ENCODE measurements at places on chromosomes 6 and 20.

DNA sequence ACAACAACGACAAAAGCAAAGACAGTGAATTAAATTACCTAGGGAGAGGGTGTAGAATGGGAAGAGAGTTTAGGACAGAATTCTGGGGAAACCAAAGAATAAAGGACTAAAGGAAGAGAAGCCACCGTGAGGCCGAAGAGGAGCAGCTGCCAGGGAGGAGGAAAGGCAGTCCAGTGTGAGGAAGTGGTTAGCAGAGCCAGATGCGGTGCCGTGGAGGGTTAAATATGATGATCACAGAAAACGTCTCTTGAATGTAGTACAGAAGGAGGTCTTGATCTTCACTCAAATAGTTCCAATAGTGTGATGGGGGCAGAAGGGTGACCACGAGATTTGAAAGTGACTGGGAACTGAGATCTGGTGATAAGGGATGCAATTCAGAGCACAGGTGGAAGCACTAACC is 67.7 kb downstream of the TMEM244 start:
- no peak for DNase-seq

- no peak for DNase-seq
Measured at GRCh38 chr6:54191461-54191860, 80.2 kb downstream of the MLIP start.

DNA sequence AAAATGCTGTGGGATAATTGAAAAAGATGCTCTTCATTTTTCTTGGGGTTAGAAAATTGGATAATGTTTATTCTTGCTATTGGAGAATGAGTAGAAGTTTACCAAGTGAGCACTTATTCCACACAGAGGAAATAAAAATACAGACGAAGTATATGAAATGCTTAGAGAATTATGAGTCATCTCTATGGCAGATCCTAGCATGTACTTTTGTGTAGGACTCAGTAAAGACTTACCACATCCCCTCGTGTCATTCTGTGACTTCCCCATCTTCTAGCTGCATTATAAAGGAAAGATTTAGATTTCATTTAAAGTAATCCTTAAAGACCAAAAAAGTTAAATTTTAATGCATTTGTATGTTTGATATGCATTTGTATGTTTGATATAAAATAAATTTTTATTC is 685.6 kb downstream of the TBC1D32 start:
- DNase-seq = no peak

- no peak for DNase-seq
Measured at GRCh38 chr6:108697561-108698161, 136.9 kb downstream of the FOXO3 start.

DNA sequence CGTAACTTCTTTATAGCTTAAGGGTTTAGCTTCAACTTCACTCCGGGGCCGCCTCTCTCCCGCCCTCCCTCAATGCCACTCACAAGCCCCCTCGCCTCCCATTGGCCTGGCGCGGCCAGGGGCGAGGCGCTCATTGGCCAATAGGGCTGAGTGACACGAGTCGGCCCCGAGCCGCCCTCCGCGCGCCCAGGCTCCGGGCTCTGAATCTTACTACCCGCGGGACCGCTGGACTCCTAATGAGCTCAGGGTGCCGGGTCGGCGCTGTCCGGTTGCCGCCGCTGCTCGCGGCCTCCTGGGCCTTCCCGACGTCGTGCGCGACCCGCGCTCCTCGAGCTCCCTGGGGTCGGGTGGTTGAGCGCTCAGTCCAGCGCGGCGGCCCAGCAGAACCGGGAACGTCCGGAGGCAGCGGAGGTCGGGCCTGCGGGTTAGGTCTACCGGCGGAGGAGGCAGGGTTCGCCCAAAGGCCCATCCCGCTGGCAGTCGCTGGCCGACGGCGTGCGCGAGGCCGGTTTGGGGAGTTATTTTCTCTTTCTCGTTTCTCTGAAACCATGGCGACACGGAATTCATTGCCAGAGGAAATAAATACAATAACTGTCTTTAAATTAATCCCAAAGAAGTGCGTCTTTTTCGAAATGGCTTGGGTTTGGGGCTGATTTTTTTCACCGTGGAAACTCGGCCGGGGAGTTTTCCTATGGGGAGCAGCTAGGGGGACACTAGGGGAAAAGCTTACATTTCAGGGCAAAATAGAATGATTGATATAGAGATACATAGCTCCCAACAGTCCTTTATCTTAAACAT is at the start of gene SIM1:
TSS of gene SIM1 (minus strand) at position 19 of the 798 bp plus-strand sequence. CDS start 1,453 bp downstream, outside the sequence.
- DNase-seq = no peak

DNA sequence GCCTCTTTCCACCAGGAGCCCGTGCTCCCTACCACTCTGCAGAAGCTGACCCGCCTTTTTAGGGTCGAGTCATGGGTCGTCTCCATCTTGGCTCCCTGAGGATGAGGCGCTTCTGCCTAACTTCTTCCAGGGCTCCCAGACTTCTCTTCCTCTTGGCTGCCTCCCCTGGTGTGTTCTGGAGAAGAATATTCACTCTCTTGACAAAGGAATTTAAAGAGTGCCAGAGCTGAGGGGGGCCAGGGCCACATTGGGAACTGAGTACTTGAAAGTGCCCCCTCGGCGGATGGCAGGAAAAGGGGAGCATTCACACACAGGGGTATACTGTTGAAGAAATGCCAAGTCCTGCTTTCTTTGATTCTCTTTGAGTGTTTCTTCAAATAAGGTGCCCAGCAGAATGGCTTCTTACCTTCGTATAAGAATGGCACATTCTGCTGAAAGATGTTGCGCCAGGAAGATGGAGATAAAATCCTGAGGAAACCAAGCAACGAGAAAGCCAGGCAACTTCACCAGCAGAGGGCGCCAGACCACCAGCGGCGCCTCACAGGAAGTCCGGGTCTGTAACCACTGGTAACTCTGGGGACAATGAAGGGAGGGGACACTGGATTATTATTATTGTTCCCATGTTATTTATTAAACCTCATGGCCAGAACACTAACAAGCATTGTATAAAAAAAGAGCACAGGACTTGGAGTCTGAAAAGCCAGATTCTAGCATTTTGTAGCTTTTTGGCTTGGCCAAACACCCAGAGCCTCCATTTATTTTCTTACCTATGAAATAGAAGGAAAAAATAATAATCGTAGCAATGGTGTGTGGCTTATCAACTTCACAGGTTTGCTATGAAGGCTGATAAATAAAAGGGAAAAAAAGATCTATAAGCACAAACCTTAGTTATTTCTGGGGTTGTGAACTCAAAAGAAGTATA is 176.7 kb downstream of the HACE1 start:
- DNase-seq = no peak

GRCh38 chr6:148501178-148501590 is 158.5 kb downstream of the SASH1 start:
- DNase-seq = no peak

DNA sequence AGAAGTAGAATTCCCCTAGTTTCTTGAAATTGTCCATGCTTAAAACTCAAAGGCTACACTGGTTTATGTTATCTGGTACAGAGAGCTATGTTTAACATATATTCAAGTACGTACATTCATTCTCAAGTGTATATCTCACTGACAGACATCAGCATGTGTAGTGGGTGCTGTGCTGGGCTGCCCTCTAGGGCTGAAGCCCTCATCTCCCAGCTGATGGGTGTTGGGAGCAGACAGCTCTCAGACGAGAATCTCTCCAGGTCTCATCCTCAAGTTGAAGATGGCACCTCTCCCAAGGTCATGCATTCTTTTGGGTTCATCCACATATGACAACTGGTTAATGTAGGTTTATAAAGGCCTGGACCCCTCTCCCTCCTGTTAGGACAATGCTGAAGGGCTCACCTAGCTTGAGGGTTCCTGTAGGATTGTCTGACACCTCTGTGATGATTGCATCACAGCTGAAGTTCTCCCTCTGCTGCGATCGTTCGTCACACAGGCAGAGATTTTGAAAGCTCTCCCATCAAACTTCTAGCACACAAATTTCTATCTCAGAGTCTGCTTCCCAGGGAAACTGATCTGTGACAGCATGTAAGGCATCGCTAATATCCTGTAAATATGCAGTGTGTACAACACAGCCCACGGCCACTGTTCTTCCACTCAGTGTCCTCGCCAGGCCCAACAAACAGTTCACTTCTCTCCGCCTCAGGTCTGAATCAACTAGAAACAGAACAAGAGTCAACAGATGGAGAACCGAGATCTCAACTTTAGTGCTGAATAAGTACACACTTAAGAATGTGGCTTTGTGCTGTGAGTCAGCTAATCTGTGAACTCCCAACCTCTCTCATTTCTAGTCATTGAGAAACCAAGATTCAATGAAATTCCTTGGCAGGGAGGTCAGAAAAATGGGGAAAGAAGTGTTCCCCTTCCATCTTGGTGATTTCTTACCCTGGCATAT is 43.2 kb downstream of the PREP start:
- DNase-seq = no peak

GRCh38 chr20:56689852-56690485 is 60.9 kb downstream of the TFAP2C start:
- no peak for DNase-seq

DNA sequence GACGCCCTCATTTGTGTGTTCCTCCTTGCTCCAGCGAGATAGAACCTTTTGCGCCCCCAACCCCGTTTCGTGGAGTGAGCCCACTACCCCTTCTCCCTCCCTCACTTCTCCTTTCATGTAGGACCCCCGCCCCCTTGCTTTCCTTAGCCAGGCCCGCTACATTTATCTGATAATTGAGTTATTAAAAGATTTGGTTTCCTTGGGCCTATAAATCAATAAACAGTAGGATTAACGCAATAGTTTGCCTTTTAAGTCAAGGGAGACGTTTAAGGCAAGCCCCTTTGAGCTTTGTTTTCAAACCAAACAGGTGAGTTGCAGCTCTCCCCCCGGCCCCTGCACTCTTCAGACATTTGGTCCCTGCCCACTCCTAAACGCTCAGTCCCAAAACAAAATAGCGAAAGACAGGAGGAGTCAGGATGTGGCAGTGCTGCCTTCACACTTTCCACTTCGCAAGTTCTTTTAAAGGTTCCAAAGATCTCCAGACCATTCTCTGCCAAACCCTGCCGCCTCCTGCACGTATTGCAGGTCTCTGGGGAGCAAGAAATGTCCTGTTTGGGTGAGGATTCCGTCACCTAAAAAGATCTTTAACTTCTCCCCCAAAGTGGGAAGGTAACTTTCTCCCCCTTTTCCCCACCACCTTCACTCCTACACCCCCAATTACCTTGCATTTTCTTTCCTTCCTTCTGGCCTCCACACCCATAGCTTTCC is 27.6 kb downstream of the TFAP2B start:
- no peak for DNase-seq

DNA sequence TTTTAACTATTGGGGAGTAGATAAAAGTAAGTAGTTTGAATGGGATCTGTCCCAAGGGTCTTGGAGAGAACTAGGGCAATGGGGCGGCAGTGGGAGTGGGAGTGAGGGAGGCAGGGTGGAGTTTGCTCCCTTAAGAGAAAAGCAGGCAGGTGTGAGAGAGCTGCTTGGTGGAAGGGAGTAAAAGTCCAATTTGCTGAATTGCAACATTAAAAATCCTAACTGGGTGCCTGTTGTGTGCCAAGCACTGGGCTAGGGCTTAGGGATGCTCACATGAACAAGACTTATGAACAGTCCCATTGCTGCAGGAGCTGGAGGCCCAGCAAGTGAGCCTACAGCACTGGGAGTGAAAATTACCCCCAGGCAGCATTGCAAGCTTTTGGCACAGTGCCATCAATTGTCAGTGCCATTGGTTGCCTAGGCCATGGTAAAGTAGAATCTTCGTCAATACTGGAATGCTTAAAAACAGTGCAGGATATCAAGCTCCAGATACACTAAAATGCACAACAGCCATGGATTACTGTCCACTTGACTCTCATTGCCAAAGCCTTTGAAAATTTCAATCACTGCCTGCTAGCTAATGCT is 277.7 kb upstream of the JARID2 start:
- no peak for DNase-seq

GRCh38 chr20:6623989-6624388 is 143.5 kb upstream of the BMP2 start:
- DNase-seq = no peak

- DNase-seq = no peak
Measured at GRCh38 chr20:1306316-1307135, 22.4 kb downstream of the SDCBP2 start.

GRCh38 chr6:35906499-35906846 is 14.4 kb downstream of the SRPK1 start:
- no peak for DNase-seq

DNA sequence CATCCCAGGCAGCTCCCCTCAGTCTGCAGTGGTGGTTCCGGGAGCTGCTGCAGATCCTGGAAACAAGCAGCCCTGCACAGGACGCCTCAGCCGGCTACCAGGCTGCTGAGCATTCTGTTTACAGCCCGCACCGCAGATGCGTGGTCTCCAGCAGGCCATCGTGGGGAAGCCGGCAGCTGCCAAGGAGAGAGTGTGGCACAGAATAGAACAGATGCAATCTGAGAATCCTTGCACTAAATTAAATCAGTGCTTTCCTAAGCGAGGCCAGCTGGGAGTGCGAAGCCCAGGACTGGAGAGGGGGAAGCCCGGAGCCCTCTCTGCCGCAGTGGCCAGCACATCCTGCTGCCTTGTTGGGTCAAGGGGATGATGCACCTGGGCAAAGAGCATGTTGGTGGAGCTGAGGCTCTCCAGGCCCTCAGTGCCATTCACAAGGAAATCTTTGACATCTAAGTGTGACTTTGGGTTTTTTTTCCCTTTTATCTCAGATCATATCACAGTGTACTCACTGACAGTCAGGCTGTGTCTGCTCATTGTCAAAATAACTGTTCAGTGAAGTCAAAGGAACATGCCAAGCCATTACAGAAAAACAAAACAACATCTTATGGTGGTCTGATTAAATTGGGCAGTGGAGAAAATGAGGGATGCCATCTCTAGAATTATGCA is 118.1 kb downstream of the SYNDIG1 start:
- DNase-seq = no peak

GRCh38 chr6:25446830-25447569 is 167.8 kb downstream of the CARMIL1 start:
- no peak for DNase-seq

DNA sequence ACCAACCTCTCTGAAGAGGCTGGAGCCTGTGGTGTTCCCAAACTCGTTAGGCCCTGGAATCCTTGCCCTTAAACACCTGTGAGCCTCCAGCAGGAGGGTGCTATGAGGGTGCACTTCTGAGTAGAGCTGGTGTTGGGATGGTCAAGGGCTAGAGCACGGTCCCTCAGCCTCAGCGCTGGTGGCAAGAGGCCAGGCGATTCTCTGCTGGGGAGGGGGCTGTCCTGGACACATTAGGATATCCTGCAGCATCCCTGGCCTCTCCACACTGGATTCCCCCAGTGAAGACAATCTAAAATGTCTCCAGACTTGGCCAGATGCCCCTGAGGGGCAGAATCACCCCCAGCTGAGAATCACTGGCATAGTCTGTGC is 157.8 kb downstream of the SYCP2 start:
- no peak for DNase-seq

Data from NCI-H187 treated with DMSO at 0.1 percent for 48 hours (cell line).